ENCODE measurements at places on chromosomes 11 and 22.

- no peak for DNase-seq
Observed at GRCh38 chr11:45048313-45048841, 97.7 kb upstream of the TP53I11 start.

GRCh38 chr11:5631969-5632635, 7.3 kb downstream of the TRIM34 start:
- peak; percentile 29 for DNase-seq

- no peak for DNase-seq
Observed at GRCh38 chr22:39851606-39852315, 41.8 kb downstream of the ENTHD1 start.

- no peak for DNase-seq
Observed at GRCh38 chr11:79165908-79166307, 274.9 kb downstream of the TENM4 start.

DNA sequence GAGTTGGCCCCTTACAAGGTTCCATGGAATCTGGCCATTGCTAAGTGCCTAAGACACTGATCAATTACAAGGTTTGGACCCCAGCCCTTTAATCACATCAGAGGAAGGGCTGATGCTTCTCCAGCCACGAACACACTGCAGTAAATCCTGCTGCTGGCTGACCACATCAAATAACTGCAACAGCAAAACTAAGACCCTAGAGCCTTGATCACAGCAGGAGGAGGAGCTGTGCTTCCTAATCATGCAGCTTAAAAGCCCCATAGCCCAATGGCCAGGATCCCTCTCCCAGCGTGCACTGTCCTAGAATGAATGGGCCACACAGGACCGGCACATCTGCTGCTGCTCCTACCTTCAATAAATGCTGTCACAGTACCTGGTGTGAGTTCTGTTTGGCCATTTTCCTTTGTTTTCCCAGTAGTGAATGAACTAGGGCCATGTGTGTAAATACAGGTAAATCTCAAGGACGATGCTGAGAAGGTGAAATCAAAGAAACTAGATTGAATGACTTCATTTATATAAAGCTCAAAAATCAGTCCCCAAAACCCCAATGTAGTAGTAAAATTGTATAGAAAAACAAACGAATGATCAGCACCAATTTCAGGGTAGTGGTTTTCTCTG, 12.7 kb downstream of the ZP1 start:
- DNase-seq: no peak

DNA sequence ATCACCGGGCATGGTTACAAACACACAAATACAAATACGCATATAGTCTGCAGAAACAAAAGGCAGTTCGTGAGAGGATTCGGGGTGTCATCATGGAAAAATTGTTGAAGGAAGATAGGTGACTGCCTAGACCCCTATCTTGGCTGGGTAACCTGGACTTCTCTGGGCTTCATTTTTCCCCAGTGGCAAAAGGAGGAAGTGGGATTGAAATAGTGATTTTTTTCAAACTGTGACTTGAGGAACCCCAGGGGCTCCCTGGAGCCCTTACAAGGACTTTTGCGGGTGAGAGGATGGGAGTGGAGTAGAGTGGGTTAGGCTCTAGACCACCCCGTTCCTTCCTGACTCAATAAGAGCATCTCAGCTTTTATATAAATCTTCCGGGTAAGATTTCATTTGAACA, 1.0 kb upstream of the ELF5 start:
- no peak for DNase-seq

DNA sequence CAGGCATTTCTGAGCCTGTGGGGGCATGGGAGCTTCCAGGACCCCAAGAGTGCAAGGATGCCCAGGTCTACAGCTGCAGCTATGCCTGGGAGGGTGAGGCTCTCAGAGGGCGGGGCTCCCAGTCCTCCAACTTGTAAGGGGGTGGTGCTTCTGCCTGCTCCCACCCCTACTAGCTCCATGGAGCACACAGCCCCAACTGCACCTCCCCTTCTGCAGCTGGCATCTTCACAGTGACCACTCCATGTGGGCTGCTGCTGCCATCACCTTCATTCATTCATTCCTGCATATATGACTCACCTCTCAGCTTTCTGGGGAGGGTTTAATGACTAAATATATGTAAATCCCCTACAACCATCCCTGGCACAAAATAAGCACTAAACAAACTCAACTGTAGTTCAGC, 43.8 kb downstream of the CHST1 start:
- no peak for DNase-seq
